ENCODE measurements at places on chromosomes 2 and 18.

- no peak for DNase-seq
Measured at GRCh38 chr18:59846814-59847490, 52.8 kb upstream of the PMAIP1 start.

DNA sequence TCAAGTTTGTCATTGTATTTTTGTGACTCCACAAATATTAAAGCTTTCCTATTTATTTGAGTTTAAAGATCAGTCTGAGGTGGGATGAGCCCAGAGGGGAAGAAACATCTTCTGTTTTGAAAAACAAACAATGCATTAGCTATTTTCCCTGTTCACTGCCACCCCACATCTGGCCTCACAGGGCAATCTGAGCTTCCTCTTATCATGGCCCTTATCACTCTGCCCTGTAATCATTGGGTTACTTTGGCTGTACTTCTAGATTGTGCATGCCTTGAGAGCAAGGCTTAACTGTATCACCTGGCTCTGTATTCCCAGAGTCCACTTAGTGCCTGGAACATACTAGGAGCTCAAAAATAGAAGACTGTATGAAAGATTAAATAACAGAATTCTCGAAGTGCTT lies 241.6 kb upstream of the NT5C1B start:
- no peak for DNase-seq

DNA sequence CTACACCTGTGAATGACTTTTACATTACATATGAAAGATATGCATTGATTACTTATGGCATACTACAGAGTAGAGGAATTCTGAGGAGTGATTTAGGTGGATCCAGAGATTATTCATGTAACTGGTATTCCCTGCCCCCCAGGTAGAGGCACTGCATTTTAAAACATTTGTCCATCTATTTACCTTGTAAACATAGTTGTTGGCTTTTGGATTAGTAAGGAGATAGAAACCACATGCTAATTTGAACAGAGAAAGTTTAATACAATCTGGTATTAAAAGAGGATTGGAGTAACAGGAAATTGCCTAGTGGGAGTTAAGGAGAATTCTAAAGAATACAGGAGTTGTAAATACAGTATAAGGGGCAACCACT lies 15.9 kb downstream of the GALNT3 start:
- no peak for DNase-seq

DNA sequence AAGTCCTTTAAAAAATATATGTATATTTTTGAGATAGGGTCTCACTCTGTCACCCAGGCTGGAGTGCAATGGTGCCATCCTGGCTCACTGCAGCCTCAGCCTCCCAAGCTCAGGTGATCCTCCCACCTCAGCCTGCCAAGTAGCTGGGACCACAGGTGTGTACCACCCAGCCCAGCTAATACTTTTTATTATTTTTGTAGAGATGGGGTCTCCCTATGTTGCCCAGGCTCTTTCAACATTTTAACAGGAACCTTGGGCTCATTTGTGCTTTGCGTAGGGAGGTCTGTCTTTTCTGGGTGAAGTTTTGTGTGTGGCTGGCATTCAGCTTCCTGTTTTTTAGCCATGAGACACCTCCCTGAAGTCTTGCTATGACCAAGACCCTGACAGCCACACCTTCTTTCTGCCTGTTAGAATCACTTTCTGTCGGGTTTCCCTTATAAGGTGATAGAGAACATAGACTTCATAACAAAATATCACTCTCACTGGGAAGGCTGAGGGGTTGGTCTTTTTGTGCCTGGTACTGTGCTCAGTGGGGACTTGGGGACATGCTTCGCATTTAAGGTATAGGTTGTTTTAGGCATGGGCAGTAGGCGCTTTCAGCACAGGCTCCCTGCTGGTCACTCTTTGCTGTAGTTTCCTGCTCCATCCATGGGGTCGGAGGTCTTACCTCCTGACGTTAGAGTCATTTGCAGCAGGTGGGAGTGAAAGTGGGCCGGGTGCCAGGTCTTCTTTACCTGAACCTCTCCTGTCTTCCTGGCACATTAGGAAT lies 3.4 kb downstream of the RAB31 start:
- no peak for DNase-seq

- DNase-seq, result no peak
Measured at GRCh38 chr2:14550658-14551057, 81.9 kb upstream of the LRATD1 start.

GRCh38 chr18:35623255-35623654 lies 41.7 kb downstream of the GALNT1 start:
- no peak for DNase-seq

DNA sequence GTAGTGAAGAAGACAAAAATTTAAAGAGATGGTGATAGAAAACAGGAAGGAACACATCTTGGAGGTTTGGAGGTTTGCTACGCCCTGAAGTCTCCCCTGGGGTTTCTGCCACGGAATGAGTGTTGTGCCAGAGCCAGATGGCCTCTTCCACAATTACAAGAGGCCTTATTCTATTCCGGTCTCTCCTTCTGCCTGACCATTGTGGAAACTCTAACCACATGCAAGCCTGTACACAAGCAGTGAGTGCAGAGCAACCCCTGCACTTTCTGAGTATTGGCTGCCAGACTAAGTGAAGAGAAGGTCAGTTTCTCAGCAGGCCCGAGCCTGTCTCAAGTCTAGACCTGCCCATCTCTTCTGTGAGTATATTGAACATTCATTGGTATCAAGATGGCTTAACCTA lies 22.7 kb upstream of the MYO1B start:
- no peak for DNase-seq

- DNase-seq, result no peak
Measured at GRCh38 chr18:9184998-9185613, 48.5 kb downstream of the ANKRD12 start.

DNA sequence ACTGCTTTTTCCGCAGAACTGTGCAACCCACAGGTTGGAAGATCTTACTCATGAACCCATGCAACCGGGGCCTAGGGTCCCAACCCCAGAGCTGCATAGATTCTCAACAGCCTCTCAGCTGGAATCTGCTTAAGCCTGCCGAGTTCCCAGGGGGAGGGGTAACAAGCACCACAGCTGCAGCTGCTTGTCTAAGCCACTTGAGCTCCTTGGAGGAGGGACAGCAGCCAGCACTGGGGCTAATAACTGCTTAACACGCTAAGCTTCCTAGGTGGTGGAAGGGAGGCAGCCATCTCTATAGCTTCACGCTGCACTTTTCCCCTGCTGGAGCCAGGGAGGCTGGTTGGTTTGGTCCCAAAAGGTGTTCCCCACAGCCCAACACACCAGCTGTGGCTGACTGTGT lies 311.6 kb downstream of the DSC3 start:
- no peak for DNase-seq

GRCh38 chr2:96241900-96242611 lies 23.7 kb downstream of the TMEM127 start:
- no peak for DNase-seq

GRCh38 chr2:54610700-54611099 lies 112.8 kb upstream of the EML6 start:
- no peak for DNase-seq

DNA sequence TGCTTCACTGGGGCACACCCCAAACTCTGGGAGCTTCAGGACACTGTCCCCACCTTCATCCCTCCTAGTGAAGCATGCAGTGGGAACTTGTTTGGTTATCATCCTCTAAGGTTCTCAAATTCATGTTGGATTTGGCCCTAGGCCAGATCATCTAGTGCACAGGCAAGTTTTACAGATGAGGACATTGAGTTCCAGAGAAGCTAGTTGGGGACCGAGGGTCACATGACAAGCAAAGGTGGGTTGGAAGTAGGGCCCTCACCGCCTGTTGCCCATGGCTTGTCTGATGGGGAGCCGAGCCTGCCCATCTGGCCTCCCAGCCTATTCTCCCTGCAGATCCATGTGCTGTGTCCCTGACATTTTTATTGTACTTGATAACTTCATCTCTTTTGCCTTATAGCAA lies 2.8 kb downstream of the PRKCE start:
- DNase-seq, result peak; percentile 29

- DNase-seq, result no peak
Measured at GRCh38 chr2:182023235-182023634, 37.6 kb downstream of the PPP1R1C start.

DNA sequence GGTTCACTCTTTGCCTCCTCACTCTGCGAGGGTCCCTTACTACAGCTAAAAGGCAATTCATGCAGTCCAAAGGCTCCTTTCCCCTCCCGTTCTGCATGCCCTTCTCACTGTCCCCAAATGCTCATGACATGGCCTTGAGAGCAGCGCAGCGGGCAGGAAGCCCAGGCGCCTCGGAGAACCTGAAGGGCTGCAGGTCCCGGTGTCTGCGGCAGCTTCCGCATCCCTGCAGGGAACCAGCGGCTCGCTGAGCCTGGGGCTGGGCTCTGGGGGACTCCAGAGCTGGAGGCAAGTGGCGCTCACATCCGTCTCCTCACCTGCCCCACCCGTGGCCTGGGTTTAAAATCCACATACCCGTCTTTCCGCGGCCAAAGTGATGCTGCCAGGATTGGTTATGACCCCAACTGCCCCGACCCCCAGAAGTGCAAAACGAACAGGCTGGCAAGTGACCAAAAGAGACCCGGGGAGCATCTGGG lies 462 bp upstream of the CIDEA start:
- DNase-seq, result no peak

DNA sequence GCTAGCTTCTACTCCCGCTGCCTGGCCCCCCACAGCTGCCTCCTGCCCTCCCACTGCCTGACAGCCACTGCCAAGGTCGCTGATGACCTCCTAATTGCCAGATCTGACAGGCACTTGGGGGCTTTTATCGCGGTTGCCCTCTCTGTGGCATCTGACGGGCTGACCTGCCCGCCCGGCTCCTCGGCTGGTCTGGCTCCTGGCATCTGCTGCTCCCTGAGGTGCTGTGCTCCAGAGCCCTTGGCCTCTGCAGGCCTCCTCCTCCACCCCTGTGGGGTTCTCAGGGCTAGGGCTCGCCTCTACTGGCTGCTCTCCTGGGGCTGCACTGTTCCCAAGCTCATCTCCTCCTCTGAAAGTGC lies 43.1 kb downstream of the INHBB start:
- DNase-seq, result peak; percentile 13
